Fibroblast of villous mesenchyme (primary cell): ENCODE measurements at places on chromosomes 3 and 15. TPM values are rescaled to one million over a fixed set of nuclear protein-coding genes. Genes with fewer than 3 reads are reported as not detected.

GRCh38 chr3:119652306-119653033 lies 7.9 kb downstream of the POPDC2 start:
- no peak for DNase-seq

DNA sequence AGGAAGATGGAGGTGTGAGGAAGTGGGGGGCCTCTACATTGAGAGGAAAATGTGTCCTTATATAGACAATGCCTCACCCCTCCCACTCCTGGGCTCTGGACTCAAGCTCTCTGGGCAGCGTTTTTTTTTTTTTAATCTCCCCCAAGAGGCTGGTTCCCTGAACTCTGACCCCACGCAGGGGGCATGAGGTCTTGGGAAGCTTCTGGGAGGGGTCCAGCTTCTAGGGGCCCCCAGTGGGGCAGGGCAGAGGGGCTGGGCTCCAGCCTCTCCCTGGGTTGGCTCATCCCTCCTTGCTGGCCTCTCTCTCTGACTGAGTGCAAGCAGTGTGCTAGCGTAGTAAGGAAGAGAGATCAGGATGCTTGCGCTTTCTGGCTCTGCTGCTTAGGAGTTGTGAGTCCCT lies 101.4 kb upstream of the HACD2 start:
- no peak for DNase-seq

- DNase-seq: no peak
These were observed 259.5 kb downstream of the IL5RA start for GRCh38 chr3:2850701-2851100.

DNA sequence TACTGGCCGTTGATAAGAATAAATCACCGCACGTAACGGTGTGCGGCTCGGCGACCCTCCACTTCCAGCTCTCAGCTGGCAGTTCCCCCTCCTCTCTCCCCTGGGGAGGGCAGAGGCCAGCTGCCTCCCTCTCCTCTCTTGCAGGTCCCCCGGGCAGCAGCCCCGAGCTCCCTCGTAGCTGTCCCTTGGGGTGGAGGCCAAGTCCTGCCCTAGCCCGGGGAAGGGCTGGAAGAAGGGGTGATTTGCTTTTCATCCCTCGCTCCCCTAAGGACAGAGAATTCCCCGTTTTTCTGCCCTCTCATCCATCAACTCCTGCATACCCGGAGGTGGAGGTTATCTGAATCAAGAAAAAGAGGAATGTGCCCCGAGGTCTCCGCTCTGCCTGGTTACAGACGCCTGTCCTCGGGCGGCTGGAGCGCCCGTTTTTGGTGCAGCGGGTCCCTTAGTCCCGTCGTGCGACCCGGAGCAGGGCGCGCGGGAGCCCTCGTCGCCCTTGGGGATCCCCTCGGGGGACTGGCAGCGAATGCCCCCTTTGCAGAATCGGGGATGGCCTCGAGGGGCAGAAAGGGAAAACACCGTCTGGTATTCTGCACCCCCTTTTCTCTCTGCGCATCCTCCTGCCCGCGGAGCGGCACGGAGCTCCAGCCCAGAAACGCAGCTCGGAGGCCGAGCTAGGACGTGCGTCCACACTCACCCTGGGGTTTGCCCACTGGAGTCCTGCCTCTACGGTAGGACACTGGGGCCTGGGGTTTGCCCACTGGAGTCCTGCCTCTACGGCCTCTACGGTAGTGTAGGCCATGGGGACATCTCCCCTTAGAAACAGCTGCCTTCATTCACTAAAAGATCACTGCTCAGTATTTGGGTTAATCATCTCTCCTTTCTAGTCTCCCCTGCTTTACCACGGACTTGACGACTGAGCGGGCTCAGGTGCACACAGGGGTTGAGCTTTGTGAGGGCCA lies 2.2 kb downstream of the PTPRG start:
- DNase-seq: no peak

- DNase-seq: no peak
These were observed 43.2 kb upstream of the SKOR1 start for GRCh38 chr15:67781907-67782690.

DNA sequence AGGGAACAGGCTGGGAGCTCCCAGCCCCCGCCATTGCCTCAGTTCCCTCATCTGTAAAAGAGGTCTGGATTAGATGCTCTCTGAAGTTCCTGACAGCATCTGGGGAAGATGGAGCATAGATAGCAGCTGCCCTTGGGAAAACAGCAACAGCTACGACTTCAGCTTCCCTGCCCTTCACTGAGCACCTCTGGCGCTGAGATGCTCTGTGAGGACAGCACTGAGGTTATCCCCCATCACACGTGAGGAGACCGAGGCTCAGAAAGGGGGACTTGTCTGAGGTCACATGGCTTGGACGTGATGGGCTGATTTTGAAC lies 11.1 kb upstream of the RPL29 start:
- no peak for DNase-seq

GRCh38 chr15:31324186-31324585 lies 2.4 kb upstream of the KLF13 start:
- no peak for DNase-seq

Gene KNG1
- total RNA-seq: not detected in 2 replicates

Gene KBTBD13
- not detected in 2 replicates for total RNA-seq

Gene QRICH1
- 181 and 188 TPM in 2 replicates for total RNA-seq

Gene LCMT2
- total RNA-seq: 5.2 and 11.2 TPM in 2 replicates

Gene CFAP100
- total RNA-seq: not detected in 2 replicates
